ENCODE measurements at places on chromosomes 7 and 10.

GRCh38 chr7:23742051-23742450 lies 32.0 kb downstream of the STK31 start:
- no peak for DNase-seq

- no peak for DNase-seq
Observed at GRCh38 chr7:69192134-69192533, 406.1 kb upstream of the AUTS2 start.

- DNase-seq: peak; percentile 81
Observed at GRCh38 chr7:33062023-33062781, at the start of gene NT5C3A. Gene NT5C3A, minus strand, starts transcription at chr7:33062776. Its CDS starts 71 bp downstream, at chr7:33062705.

GRCh38 chr10:119755446-119755845 lies 29.6 kb downstream of the INPP5F start:
- DNase-seq: no peak

GRCh38 chr7:158432369-158433341 lies 155.0 kb downstream of the PTPRN2 start:
- peak; percentile 68 for DNase-seq

DNA sequence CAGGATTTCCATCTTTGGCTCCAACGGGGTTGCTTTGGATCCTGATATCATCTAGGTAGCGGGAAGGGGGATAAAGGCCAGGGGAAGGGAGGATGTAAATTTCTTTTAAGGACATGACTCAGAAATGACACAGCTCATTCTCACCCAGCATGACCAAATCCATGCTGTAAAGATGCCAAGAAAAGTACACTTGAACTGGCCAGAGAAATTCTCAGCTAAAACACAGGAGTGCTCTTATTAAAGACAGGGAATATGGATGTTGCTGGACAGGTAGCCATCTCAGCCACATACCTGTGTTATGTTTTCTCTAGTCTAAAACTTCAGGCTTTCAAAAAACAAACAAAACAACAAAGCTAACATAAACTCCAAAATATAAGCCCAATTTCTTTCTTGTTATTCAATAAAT lies 68.3 kb downstream of the NAMPT start:
- DNase-seq: peak; percentile 65

GRCh38 chr7:92723943-92724342 lies 112.4 kb downstream of the CDK6 start:
- no peak for DNase-seq

GRCh38 chr7:144403649-144404061 lies at the start of gene NOBOX:
Gene NOBOX, minus strand, starts transcription at chr7:144403693.
- no peak for DNase-seq

- no peak for DNase-seq
Observed at GRCh38 chr10:62651341-62651740, 153.2 kb upstream of the ADO start.

- DNase-seq: peak; percentile 52
Observed at GRCh38 chr7:133829336-133829897, 297.7 kb upstream of the LRGUK start.

- DNase-seq: peak; percentile 29
Observed at GRCh38 chr10:34102237-34102673, 712.8 kb downstream of the PARD3 start.

DNA sequence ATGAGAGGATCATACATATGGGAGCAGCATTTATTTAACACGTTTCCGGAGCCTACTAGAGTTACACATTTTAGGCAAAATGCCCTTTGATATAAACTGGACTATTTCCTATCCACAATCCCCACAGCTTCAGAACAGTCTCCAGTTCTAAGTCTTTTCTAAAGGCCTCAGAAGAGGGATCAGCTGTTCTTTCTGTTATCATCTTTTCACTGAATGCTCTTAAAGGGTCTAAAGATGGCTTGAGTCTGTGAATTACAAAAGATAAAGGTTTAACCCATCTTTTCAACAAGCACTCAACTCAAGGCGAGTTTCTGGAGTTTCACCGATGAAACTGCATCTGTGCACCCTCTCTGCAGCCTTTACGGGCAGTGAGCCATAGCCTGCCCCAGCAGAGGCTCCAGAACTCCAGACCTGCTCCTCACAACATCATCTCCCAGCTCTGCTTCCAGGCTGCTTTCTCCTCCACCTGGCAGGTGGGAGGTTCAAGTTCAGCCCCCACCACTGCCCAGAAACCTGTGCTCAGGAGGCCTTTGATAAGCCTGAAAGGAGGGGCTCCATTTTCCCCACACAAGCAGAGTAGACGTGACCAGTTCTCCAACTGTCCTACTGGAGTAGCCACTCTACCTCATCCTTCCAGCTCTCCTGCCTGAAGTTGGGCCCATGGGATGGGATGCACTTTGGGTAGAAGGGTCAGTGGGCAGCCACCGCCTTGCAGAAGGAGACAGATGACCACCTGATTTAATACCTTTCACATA lies 53.4 kb downstream of the HSPA12A start:
- no peak for DNase-seq

DNA sequence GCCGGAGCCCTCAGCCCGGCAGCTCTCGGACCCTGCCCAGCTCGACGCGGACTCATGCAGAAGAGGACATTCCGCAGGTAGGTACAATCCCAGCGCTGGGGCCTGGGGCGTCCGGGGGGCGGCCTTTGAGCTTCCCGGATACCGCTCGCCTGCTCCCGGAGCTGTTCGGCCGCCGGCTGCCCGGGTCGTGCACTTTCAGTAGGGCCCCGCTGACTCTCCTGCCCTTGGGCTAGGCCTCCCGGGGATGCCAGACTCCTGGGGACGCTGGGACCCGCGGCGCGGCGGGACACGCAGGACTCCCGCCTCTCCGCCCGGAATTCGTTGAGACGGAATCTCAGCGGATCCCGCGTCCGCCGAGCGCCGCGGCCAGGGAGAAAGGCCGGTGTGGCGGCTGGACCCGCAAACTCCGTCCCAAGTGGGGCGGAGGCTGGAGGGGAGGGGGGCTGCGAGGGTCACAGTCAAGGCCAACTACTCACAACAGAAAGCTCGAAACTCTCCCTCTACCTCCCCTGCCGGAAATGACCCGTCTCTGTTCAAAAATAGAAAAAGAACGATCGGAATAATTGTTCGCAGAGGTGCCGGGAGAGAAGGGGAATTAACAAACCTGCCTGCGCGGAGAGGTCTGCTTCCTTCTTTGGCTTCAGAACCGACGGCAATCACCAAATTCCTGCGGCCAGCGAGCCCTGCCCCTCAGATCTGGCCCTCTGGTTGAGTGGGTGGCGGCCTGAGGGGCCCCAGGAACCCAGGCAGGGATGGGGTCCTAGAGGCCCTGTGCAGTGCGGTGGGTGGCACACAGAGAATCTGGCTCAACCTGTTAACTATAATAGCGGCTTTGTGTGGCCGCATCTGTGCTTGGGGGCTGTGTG lies 9.2 kb downstream of the TLX1 start:
- DNase-seq: no peak
